Activated naive CD8-positive, alpha-beta T cell treated with anti-CD3 and anti-CD28 coated beads, Interleukin-2, amount 50 U/mL, for 16 hours (primary cell): ENCODE measurements at places on chromosomes 6 and 20.

GRCh38 chr6:141421378-141421777 lies 711.3 kb upstream of the GJE1 start:
- DNase-seq: no peak

GRCh38 chr6:66986940-66987339 lies 1279.9 kb upstream of the EYS start:
- DNase-seq: no peak

DNA sequence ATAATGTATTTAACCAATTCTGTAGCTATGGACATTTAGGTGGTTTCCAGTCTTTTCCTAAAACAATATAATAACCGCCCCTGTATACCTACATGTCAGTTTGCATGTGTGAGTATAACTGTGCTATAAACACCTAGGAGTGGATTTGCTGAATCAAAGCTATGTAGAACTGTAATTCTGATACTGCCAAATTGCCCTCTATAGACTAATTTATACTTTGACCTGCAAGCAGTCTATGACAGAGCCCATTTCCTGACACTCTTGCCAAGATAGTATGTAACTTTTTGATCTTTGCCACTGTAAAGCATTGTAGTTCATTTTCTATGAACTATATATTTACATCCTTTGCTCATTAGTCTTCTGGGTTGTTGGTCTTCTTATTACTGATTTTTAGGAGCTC lies 19.5 kb downstream of the FERMT1 start:
- DNase-seq: no peak

- DNase-seq: no peak
Measured at GRCh38 chr6:14197118-14197517, 79.5 kb downstream of the CD83 start.

DNA sequence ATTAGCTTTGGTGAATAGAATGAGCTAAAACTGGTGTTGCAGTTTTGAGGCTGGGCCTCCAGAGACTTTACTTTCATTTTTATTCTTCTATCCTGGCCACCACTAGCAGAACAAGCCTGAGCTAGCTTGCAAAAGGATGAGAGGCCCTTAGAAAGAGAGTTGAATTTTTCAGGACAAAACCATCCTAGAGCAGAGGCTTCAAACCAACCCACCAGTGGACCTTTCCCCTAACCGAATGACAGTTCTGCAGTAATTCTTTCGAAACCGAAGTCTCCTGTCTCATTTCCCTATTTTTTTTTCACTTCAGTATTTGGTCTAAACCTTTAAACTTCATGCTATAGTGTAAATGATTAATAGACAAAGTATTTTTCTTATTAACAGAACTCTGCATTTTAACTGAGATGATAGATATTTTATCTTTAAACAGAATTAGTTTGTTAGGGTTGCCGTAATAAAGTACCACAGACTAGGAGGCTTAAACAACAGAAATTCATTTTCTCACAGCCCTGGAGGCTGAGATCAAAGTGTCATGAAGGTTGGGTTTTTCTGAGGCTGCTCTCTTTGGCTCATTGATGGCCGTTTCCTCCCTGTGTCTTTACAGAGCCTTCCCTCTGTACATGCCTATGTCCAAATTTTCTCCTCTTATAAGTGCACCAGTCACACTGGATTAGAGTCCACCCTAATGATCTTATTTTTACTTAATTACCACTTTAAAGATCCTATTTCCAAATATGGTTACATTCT lies 80.6 kb upstream of the PAK5 start:
- no peak for DNase-seq

- no peak for DNase-seq
Measured at GRCh38 chr6:28643017-28643740, 117.5 kb downstream of the GPX5 start.
